Stimulated activated CD8-positive, alpha-beta memory T cell treated with anti-CD3 and anti-CD28 coated beads, Interleukin-4, amount 100 ng/mL, for 4 hours (primary cell): ENCODE measurements at places on chromosomes 4 and X.

DNA sequence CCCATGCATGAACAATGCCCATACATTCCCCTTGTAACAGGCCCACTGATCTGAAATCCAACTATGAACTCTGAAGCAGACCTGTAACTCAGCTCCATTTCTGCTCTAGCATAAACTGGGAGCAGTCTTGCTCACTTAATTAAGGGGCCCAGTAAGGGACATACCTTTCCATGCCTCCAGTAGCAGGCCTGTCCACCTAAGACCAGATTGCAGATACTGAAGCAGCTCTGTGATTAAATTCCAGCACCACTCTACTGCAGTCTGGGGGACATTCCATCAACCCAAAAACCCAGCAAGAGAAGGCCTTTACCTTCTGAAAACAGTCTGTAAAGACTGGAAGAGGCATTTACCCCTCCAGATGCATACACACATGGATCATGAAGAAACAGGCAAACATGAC lies 162.0 kb upstream of the NEIL3 start:
- no peak for DNase-seq

- no peak for DNase-seq
These were observed 30.1 kb downstream of the PDHA2 start for GRCh38 chr4:95869961-95870500.

GRCh38 chrX:105752338-105752956 lies 69.9 kb upstream of the NRK start:
- DNase-seq, result no peak

GRCh38 chr4:58136604-58137003 lies 1026.4 kb upstream of the IGFBP7 start:
- DNase-seq, result no peak

GRCh38 chr4:143406523-143406922 lies 69.8 kb downstream of the GAB1 start:
- DNase-seq, result no peak

DNA sequence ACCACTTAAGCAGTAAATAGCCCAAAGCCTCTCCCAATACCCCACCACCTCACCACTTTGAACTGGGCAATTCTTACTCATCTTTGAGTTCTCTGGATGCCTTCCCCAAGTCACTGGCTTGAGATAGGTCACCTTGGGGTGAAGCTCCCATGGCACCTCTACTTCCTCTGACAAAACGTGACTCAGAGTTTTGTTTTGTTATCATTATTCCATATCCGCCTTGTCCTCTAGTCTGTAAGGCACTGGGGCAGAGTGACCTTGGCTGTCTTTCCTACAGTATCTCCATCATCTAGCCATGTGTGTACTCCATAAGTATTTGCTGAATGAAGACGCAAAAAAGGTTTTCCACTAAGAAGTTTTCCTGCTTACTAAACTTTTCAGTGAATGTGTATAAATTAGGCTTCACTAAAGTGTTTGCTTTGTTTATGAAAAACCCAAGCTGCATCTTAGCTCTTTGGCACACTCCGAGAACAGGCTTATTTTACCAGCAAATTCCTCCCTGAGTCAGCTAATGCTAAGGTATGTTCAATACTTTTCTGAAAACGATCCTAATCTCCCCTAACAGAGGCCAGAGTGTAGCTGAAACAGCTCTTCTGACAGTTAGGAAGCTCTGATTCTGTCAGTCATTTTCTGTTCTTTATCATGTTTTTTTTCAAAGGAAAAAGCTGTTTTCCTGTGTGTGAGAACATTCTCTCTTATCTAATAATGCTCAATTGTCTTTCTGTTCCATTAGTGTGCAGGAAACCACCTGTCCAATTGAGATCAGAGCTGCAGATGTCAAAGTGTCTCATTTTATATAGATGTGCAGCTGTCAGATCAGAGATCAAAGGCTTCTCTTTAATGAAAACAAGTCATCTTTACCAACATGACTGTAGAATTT lies 30.2 kb upstream of the TSPAN5 start:
- no peak for DNase-seq

DNA sequence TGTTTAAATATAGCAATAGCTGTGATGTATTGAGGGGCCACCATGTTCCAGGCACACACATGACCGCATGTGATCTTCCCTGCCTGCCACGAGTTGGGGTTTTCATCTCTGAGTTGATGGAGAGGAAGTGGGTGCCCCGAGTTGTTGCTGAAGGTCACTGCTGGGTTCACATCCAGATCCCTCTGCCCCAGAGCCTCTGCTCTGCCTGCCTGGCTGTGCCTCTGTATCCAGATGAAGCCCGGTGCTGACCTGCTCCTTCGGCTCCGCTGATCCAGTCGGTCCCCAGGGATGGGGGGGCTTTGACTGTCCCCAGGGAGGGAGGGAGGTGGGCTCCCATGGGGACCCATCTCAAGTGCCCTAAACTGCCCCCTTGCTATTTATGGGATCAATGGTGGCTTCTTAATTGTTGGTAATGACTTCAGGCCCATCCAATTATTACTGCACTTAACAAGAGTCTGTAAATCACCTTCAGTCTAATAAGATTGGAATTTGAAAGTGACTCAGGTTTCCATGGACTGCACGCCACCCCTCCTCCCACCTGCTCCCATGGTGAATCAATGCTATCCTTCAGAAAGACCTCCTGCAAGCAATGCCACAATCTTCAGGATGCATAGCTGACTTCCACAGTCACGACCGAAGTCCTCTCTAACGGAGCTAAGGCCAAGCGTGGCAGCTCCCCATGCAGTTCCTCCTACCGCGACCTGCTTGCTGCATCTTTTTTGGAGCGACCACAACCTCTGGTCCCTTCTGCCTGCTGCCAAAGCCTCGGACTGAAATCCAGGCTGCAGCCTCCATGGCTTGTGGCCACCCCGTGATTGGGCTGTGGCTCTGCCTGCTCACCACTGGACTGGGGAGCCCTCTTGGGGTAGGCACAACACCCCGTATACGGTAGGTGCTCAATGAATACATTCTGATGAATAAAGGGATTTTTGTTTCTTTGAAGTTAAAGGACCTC lies 73.1 kb downstream of the CPZ start:
- no peak for DNase-seq

DNA sequence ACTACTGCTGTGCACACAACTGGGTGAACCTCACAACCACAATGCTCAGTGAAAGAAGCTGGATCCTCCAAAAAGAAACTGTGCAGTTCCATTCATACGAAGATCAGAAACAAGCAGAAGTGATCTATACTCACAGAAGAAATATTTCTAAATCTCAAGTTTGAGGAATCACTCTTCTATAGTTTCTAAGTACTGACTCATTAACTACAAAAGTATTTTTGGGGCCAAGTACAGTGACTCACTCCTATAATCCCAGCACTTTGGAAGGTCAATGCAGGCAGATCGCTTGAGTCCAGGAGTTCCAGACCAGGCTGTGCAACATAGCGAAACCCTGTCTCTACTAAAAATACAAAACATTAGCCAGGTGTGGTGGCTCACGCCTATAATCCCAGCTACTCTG lies 51.3 kb upstream of the RELL1 start:
- DNase-seq, result no peak

DNA sequence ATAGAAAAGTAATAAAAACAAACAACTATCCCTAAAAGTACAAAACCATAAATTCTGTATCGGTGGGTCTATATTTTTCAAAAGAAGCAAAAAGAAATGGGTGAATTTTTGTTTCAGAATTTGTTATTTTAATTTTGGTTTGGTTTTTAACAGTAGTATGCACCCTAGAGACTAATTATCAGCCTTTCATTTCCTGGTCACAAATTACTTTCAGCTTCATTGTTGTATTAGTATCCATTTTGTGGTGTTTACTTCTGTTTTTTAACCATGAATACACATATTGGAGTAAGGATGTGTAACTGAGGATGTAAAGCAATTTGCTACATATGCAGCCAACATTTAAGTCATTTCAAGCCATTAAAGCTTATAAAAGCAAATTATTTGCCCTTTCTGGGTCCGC lies 97.8 kb downstream of the LUZP4 start:
- no peak for DNase-seq

- no peak for DNase-seq
These were observed 38.1 kb upstream of the NOCT start for GRCh38 chr4:138977524-138977923.

DNA sequence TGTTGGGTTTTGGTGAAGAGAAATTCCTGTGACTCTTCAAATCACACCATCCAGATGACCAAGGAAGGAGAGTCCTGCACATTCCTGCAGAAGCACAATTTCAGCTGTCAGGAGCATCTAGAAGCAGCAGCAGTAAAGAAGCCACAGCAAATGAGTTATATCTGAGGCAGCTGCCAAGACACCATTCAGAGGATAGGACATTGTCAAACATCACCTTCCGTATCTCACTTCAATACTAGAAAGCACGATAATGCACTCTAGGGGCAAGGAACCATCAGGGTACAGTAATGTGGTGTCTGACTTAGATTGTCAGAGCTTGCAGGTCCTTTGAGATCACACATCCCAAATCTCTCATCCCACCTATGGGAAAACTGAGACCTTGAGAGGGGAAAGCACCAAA lies 134.5 kb downstream of the COL4A6 start:
- no peak for DNase-seq

DNA sequence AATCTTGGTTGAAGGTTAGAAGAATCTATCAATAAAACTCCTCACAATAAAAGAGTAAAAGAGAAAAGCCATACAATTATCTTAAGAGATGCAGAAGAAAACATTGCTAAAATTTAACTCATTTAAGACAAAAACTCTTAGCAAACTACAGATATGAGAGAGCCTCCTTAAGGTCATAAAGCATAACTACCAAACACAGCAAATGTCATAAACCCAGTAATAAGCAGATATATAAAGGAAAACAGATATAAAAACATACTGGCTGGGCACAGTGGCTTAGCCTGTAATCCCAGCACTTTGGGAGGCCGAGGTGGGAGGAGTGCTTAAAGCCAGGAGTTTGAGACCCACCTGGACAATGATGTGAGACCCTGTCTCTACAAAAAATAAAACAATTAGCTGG lies 165.3 kb downstream of the FAM13A start:
- DNase-seq, result no peak

- DNase-seq, result no peak
These were observed 486.4 kb upstream of the FAT1 start for GRCh38 chr4:187209921-187210613.

DNA sequence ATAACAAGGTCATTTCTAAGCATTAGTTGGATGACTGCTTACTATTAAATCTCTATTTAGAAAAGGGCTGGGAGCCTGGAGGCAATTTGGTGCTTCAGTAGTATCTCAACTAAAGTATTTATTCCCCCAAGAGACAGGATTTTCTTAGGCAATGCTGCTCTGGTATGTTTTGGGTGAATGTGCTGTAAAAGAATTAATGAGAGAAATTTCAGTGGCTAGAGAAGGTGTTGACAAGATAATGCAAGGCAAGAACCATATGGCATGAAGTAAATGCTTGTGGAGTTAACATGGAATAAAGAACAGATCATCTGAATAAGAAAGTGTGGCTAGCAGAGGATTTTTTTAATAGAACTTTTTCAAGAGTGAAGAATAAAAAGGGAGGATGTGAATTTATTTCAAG lies 3.9 kb downstream of the CYP2U1 start:
- DNase-seq, result no peak

- no peak for DNase-seq
These were observed 57.3 kb downstream of the HPGD start for GRCh38 chr4:174464949-174465348.

GRCh38 chr4:101183666-101184373 lies 163.5 kb downstream of the PPP3CA start:
- DNase-seq, result no peak

- no peak for DNase-seq
These were observed 66.9 kb upstream of the PCDH7 start for GRCh38 chr4:30653291-30653690.

DNA sequence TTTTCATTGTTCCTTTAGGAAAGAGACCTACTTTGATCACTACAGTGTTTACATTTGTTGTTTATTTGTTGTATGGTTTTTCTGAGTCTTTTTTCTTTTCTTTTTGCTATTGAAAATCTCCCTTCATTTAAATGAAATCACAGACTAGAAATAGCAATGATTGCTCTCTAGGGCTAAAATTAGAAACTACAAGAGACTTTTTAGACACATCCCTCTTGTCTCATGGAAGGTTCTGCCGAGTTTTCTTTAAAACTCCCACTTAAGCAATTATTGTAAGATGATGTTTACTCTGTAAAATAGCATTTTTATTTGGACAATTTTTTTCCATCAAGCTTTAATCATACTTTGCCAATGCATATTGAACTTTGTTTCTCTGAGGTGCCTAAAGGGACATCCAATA lies 136.6 kb downstream of the PALLD start:
- DNase-seq, result no peak

GRCh38 chrX:67545893-67546495 lies 2.2 kb downstream of the AR start:
- no peak for DNase-seq

DNA sequence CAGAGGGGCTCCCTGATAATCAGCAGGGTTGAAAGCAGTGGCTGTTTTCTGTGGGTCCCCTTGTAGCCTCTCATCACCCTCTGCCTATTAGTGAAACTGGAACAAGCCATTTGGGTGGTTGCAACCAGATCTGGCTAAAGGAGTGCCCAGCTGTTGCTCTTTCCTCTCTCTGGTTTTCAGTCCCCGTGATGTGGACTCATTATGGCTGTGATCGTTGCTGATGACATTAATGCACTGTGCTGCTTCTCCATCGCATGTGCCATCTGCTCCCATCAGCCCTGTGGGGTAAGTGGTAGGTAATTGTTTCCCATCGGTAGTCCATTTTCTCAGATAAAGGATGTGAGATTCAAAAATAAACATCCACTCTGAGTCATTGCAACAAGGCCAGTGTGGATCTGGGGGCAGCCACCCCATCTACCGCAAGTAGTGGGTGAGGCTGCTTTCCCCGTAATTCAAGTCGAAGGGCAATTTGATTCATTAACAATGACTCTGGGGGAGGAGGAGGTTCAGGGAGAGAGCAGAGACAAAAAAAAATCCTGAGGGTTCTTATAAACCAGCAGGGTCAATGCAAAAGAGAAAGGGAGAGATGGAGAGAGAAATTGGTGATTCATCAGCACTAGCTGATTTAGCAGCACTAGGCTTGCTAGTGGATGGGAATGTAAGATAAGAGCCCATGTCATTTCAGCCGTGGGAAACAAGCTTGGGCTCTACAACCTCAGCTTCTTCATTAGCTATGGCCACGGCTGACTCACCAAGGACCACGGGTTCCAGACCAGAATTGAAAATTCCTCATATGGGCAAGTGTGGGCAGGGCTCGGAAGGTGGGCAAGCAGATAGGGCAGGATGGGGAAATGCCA lies 357.8 kb downstream of the MID1IP1 start:
- DNase-seq, result no peak

GRCh38 chr4:665381-665750 lies 8.7 kb downstream of the ATP5ME start:
- no peak for DNase-seq

DNA sequence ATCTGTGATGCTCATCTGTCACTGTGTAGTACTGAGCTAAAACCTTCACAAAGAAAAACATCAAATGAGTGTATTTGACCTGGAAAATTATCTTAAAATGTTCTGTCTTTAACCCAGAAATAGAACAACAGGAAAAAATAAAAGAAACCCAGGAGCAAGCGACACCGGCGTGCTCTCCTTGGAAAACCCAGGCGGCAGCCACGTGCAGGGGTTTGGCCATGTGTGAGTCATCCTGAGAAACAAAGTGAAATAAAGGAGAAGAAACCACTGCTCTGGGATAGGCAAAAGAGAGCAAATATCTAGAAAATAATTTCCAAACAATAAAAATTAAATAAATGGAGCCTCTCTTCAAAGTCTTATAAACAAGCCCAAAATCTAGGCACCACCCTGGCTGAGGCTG lies 20.0 kb upstream of the TMEM128 start:
- DNase-seq, result no peak

GRCh38 chr4:30721185-30722091 lies 1.3 kb downstream of the PCDH7 start:
- DNase-seq, result no peak

- DNase-seq, result no peak
These were observed 151.9 kb upstream of the RPS6KA3 start for GRCh38 chrX:20418379-20419150.

- DNase-seq, result no peak
These were observed 709.1 kb downstream of the FAT4 start for GRCh38 chr4:126023896-126024295.
